ENCODE measurements at places on chromosomes 2 and 18. TPM values are rescaled to one million over a fixed set of nuclear protein-coding genes. Genes with fewer than 3 reads are reported as not detected.

The MBP gene
- total RNA-seq: 111 TPM

The MOCOS gene
- total RNA-seq: 0.17 TPM

The CHRND gene
- not detected for total RNA-seq

The KHK gene
- total RNA-seq: 10.6 TPM

The GALNT5 gene
- not detected for total RNA-seq

The CEP68 gene
- 9.2 TPM for total RNA-seq

The NFATC1 gene
- 36.9 TPM for total RNA-seq

The SEPTIN2 gene
- 195 TPM for total RNA-seq

The RNF152 gene
- total RNA-seq: 0.17 TPM

The FAP gene
- not detected for total RNA-seq

The SMIM21 gene
- not detected for total RNA-seq

The IL1RL1 gene
- total RNA-seq: 0.12 TPM

The CRACDL gene
- 0.19 TPM for total RNA-seq

The CTDP1 gene
- total RNA-seq: 30.9 TPM
